ENCODE measurements at places on chromosomes 16 and 17. TPM values are rescaled to one million over a fixed set of nuclear protein-coding genes. Genes with fewer than 3 reads are reported as not detected.

DNA sequence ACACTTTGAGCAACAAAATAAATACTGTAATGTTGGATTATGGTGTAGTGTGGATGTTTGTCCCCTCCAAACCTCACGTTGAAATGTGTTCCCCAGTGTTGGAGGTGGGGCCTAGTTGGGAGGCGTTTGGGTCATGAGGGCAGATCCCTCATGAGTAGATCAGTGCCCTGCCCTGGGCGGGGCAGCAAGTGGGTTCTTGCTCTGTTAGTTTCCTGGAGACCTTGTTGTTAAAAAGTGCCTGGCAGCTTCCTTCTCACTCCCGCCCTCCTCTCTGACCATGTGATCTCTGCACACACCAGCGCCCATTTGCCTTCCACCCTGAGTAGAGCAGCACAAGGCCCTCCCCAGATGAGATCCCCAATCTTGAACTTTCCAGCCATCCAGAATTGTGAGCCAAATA, 67.7 kb downstream of the MPRIP start:
- H3K4me3 ChIP-seq: no peak overlapping the region
- H3K4me1 ChIP-seq: no peaks in the 10 kb centered on the region
- no peak overlapping the region for H3K27ac ChIP-seq
- no peak for DNase-seq

- H3K27me3 ChIP-seq: no peaks in the 10 kb centered on the region
- no peaks in the 10 kb centered on the region for H3K36me3 ChIP-seq
Measured at GRCh38 chr16:28304214-28304613, 11.9 kb downstream of the SBK1 start.

GRCh38 chr17:29376667-29377270, 13.4 kb upstream of the TAOK1 start:
- DNase-seq: no peak
- no peak overlapping the region for H3K4me3 ChIP-seq
- no peaks in the 10 kb centered on the region for H3K36me3 ChIP-seq
- H3K27me3 ChIP-seq: no peaks in the 10 kb centered on the region

DNA sequence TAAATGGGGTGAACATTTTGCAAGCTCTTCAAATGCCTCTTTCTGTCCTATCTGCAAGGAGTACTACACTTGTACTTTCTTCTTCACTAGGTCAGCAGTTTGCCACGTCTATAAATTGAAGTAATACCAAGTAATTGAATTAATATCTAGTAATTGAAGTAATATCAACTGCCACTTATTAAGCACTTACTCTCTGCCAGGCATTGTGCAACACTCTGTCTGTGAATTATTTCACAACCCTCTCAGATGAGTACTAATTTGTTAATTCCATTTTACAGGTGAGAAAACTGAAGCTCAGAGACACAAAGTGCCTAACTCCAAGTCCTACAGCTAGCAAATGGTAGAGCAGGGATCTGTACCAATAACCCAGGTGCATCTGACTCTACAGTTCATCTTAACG, 4.1 kb downstream of the SDR42E1 start:
- H3K36me3 ChIP-seq: no peaks in the 10 kb centered on the region
- H3K27ac ChIP-seq: no peak overlapping the region
- no peaks in the 10 kb centered on the region for H3K27me3 ChIP-seq
- no peak for DNase-seq

DNA sequence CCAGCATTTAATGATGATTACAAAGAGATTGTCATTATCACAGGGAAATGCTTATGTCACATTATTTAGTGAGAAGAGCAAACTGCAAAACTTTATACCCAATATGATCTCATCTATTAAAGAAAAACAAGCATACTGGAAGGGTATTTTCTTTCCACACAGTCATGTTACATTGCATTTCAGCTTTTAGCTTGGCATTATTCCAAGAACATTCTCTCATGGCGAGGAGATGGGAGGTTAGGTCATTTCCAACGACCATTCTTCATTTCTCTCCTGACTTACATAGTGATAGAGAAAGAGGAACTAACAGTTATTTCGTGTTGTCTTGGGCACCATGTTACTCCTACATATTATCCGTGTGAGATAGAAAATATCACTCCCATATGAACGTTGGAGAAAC, 309.4 kb upstream of the XYLT1 start:
- no peak overlapping the region for H3K4me3 ChIP-seq
- no peaks in the 10 kb centered on the region for H3K27me3 ChIP-seq
- no peak for DNase-seq
- H3K4me1 ChIP-seq: no peaks in the 10 kb centered on the region
- no peaks in the 10 kb centered on the region for H3K36me3 ChIP-seq
- H3K27ac ChIP-seq: no peak overlapping the region

The SLC35G6 gene
- not detected for total RNA-seq

The BCAS3 gene
- total RNA-seq: 35.6 TPM

All from Caco-2 (cell line).